ENCODE measurements at places on chromosomes 1 and 21. TPM values are rescaled to one million over a fixed set of nuclear protein-coding genes. Genes with fewer than 3 reads are reported as not detected.

PTAFR gene
- 5.2 TPM for total RNA-seq

TMPRSS3 gene
- total RNA-seq = 0.68 TPM

TTC34 gene
- 0.17 TPM for total RNA-seq

GFI1 gene
- total RNA-seq = 0.31 TPM

ZZZ3 gene
- total RNA-seq = 34.7 TPM

GNG4 gene
- total RNA-seq = not detected

SPRR2F gene
- not detected for total RNA-seq

FCRL1 gene
- total RNA-seq = 0.24 TPM

OR2M4 gene
- total RNA-seq = not detected

KIF21B gene
- 1.1 TPM for total RNA-seq

DDR2 gene
- total RNA-seq = 4.4 TPM

DCDC2B gene
- not detected for total RNA-seq

PBX1 gene
- 3.9 TPM for total RNA-seq

PTGFR gene
- 3.1 TPM for total RNA-seq

BARHL2 gene
- not detected for total RNA-seq

REG4 gene
- total RNA-seq = not detected

ETV3L gene
- not detected for total RNA-seq

FAM72B gene
- 0.68 TPM for total RNA-seq

CYB5RL gene
- total RNA-seq = 4.6 TPM

ZNF683 gene
- 0.19 TPM for total RNA-seq

EPHA10 gene
- total RNA-seq = 0.07 TPM

S100A9 gene
- 80.7 TPM for total RNA-seq

FMO5 gene
- 58.6 TPM for total RNA-seq

SV2A gene
- 0.43 TPM for total RNA-seq

ATXN7L2 gene
- total RNA-seq = 6.1 TPM

LCE1B gene
- total RNA-seq = not detected

ADCY10 gene
- 0.68 TPM for total RNA-seq

ZNF648 gene
- 1.5 TPM for total RNA-seq

DHX9 gene
- total RNA-seq = 36.5 TPM
